ENCODE measurements at places on chromosomes 3 and 15.

DNA sequence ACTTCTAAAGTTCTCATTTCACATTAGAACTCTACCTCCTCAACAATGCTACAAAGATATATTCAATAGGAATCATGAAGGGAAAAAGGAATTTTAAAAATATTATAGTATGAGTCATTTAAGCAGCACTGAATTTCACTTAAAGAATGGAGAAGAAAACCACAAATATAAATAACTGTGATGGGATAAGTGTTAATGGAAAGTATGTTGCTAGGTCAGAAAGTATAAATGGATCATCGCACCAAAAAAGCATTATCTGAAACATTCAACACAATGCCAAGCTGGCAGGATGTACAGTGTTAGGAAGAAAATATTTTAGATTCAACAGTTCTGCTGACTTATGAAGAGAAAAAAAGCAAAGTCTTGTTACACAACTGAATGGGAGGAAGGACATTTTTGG, 101.4 kb downstream of the TFG start:
- DNase-seq = no peak

DNA sequence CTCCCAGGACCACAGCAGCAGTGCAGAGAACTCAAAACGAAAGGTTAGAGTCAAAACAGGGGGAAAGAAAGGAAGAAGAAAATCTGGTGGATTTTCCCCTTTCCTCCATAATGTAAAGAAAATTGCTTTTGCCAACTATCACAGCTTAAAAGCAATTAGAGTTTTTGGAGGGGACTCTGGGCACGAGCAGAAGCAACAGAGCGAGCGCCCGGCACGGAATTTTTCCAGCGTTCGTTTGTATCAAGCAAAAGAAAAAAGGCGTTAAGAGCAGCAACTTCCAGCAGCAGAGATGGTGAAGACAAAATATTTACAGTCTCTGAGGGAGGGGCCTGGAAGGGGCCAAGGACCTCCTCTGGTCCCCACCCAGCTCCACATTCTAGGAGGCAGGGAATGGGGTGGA, 174.9 kb upstream of the LINGO1 start:
- no peak for DNase-seq

GRCh38 chr15:83559310-83559966, 94.5 kb upstream of the ADAMTSL3 start:
- DNase-seq = peak; percentile 41

GRCh38 chr15:70935631-70936030, 43.0 kb downstream of the LRRC49 start:
- no peak for DNase-seq

DNA sequence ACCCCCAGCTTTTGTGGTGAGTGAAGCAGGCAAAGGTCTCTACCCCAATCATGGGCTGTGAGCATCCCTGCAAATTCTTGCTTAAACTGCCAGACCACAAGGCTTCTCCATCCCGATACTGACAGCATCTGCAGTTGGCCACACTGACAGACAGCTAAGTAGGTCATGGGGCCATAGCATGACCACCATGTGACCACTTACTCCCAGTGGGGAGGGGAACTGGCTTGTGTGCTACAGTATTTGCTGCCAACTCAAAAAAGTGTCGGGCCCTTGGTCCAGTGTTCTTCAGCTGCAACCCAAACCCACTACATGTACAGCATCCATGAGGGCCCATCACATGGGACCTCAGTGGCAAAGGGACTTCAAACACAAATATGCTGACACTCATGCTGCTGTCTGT, 103.4 kb downstream of the SEC22A start:
- no peak for DNase-seq

DNA sequence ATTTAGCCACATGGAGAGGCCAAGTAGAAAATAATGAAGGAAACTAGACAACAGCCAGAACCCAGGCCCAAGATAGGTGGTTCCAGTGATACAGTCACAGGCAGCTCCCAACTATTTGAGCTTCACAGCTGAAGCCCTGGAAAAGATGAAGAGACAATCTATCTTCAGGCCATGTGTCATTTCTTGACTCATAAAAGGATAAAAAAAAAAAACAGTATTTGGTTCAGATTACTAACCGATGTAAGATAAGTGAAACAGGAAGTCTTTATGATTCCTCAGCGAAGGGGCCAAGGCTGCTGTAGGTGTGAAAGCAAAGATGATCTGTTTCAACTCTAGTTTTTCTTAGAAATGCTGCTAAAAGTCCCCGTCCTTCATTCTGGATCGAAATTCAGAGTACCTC, 394.6 kb downstream of the ZNF385D start:
- no peak for DNase-seq

GRCh38 chr3:99863588-99863987, 45.9 kb downstream of the CMSS1 start:
- DNase-seq = no peak

DNA sequence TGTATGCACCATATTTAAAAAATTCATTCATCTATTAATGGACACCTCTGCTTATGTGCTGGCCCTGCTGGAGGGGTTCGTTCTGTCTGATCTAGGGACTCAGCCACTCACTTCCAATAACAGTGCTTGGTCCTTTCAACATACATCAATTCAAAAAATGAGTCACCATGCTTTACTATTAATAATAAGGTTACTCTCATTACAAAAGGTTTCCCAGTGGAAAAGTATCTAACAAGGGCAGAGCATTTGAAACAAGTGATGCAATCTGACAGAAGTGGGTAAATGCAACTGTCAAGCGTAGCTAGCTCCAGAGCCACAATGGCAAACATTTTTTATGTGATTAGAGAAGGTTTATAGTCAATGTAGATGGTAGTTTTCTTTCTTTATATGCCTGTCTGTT, 67.9 kb upstream of the TNIK start:
- DNase-seq = no peak

DNA sequence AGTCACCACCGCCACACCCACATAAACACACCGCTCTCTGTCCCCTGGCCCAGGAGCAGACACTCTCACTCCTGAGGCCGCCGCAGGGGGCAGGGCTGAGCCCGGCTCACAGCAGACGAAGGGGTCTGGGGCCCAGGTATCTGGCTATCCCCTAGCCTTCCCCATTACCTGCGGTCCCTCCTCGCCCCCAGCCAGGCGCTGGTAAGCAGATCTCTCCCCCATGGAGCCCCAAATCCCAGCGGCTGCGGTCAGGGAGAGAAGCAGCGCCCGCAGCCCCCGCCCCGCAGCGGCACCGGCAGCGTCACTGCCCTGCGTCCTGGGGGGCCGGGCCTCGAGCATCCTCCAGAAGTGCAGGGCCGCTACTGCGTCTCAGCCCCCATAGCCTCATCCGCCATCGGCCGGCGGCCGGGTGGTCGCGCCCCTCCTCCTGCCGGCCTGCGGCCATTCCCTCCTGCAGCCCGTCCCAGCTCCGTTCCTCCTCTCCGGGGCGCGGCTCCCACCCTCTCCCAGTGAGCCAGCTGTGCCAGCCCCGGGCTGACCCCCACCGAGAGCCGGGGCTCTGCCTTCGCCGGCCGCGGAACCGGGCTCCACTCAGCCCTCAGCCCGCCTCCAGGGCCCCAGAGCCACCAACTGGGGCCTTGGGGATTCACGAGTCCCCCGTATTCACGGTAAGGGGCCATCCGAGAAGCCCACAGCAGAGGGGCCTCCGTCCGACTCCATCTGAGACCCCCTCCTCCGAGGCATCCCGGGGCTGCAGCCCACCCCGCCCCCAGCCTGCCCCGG, 13.1 kb downstream of the TNK2 start:
- DNase-seq = peak; percentile 54

GRCh38 chr3:128537091-128537703, 44.2 kb upstream of the GATA2 start:
- DNase-seq = no peak

GRCh38 chr3:130900959-130901358, 7.1 kb downstream of the ATP2C1 start:
- DNase-seq = no peak

- no peak for DNase-seq
Measured at GRCh38 chr3:126924458-126924857, 58.5 kb upstream of the PLXNA1 start.

DNA sequence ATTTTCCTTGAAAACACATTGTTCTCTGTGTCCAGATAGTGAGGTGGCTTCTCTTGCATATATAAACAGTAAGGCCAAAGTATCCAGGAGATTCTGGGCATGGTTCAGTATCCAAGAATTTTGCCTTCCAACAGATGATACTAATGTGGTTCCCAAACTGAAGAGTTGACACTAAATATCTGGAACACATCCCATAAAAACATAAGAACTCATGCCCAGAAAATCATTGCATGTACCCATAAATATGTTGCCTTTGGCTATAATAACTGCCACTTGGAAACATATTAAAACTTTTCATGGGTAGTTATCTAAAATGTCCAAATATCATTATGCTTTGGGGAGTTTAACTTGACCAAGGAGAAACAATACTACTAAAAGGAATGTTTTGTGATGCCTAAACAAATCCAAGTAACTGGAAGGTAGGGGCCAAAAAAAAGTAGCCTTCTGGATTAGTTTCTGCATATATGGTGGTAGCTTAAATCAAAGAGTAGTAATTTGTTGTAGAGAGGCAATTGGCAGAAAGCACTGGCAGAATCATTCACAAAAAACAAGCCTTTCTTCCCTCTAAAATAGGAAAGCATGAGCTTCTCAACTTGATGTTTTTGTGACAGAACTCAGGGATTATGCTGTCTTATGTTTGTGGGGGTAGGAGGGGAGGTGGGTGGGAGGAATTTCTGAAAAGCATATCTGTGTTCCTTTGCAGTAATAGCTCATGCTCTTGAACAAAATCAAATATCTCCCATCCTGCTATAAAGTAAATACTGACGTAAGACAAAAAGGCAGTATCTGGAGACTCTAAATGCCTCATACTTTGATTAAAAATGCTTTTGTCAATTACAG, 753.9 kb downstream of the TUSC7 start:
- no peak for DNase-seq

- peak; percentile 61 for DNase-seq
Measured at GRCh38 chr3:122890077-122890719, 95.3 kb downstream of the SLC49A4 start.

DNA sequence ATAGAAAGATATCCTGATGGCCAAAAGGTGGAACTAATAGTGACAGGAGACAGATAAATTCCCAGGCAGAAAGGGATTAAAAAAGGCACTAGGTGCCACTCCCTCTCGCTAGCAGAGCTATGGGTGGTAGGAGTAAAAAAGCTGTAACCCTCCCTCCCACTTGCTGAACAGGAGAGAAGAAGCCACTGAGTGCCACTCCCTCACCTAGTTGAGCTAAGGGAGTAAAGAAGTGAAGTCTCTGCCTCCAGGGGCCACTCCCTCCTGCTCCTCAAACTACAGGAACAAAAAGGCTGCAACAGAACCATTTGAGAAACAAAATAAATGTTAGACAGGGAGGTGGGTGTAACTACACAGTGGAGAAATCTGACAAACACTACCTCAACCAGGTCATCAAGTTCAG, 276.2 kb upstream of the EPHA6 start:
- DNase-seq = no peak

DNA sequence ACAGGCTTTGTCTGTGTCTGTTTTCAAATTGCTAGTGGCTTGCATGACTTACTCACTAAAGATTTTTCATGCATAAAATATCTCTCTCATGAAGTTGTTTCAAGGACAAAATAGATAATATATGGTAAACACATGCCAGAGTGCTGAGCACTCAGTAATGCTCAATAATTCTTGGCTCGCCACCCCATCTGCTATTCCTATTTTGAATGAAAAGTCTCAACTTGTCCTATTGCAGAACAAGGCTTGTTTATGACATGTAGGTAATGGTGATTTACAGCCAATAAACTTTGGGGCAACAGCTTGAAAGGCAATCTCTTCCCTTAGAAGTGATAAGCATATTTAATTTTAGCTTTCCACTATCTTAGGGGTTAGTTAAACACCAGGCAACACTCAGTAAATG, 789.0 kb upstream of the ROBO1 start:
- DNase-seq = no peak

DNA sequence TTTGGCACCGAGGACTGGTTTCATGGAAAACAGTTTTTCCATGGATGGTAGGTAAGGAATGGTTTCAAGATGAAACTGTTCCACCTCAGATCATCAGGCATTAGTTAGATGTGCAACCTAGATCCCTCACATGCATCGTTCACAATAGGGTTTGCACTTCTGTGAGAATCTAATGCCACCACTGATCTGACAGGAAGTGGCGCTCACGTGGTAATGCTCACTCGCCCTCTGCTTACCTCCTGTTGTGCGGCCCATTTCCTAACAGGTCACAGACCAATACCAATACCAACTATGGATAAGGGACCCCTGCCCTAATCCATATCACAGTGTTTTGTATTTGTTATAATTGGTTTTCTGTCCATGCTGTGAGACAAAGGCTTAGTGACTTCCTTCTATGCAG, 58.9 kb downstream of the SLMAP start:
- DNase-seq = no peak

- DNase-seq = no peak
Measured at GRCh38 chr3:167330993-167331785, 48.9 kb downstream of the ZBBX start.

DNA sequence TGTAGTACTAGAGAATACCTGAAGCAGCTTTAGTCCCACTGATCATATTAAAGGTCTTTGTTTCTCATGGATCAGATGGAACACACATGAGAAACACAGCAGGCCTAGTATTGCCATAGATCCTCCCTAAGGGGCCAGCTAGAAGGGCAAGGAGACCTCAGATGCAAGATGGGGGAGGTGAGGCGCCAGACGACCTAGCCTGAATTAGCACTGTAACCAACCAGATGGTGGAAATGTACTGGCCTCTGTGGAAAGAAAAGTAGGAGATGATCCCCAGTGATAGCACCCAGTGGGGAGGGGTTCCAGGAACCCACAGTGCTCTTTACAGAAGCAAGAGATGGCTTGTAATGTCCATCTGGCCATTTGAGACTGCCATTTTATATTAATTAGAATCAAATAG, 138.2 kb upstream of the ZNF385D start:
- no peak for DNase-seq

- no peak for DNase-seq
Measured at GRCh38 chr3:182784542-182784941, 8.8 kb upstream of the ATP11B start.

DNA sequence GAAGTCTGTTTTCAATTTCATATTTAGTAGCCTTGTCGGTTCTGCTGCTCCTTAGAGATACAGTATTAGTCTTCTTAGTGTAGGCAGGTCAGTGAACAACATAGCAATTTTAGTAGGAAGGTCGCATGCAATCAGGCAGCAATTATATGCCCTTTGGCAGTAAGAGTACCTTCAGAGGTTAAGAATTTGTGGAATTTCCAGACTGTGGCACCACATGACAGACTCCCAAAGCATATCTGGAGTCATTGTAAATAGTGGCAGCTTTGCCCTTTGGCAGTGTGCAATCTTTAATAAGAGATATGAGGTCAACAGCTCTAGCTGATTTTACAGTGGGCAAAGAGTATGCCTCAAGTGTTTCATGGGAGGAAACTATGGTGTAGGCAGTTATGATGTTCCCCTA, 1532.5 kb upstream of the CADM2 start:
- DNase-seq = no peak
